ENCODE measurements at places on chromosomes 2 and 18. TPM values are rescaled to one million over a fixed set of nuclear protein-coding genes. Genes with fewer than 3 reads are reported as not detected.

- no peak for DNase-seq
Measured at GRCh38 chr2:144275340-144275739, 244.6 kb downstream of the ZEB2 start.

DNA sequence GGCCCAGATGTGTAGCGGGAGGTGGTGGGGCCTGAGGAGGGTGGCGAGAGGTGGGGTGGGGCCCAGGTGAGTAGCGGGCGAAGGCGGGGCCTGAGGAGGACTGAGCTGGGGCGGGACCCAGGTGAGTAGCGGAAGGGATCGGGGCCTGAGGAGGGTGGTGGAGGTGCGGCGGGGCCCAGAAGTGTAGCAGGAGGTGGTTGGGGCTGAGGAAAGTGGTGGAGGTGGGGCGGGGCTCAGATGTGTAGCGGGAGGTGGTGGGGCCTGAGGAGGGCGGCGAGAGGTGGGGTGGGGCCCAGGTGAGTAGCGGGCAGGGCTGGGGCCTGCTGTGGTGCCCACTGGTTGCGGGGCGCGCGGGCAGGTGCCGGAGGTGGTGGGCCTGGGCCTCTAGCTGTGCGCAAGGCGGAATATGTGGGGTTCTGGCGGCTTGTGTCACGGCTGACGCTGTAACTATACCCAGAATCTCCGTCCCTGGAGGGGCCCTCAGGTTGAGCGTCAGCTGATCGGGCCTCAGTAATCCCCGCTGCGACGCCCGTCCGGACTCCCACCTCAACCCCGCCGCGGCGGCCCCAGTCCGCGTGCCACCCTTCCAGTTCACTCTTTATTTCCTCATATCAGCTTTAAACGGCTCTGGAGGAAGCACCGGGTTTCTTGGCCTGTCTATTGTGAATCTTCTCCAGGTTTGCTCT, 866 bp upstream of the SF3B6 start:
- DNase-seq: peak; percentile 15

DNA sequence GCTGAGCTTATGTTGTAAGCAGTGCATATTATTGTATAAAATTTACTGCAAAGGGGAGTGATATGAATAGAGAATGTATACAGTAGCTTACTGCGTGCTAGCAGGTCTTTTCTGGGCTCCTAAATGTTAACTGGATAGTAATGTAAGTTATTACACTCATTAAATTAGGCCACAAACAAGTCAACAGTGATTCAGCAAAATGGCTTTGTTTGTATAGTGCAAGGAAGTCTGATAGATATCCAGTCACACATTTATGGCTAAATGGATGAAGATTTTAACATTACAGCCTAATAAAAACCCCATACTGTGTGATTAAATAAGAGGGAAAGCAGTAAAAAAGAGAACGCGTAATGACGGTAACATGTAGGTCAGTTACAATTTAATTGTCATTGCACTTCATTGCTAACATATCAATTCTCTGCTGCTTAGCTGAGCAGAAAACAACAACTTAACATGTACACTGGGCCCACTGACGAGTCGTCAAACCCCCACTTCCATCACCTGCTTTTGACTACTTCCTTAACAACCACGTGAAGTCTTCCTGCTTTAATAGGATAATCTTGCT, 665.0 kb upstream of the FANCL start:
- DNase-seq: no peak

DNA sequence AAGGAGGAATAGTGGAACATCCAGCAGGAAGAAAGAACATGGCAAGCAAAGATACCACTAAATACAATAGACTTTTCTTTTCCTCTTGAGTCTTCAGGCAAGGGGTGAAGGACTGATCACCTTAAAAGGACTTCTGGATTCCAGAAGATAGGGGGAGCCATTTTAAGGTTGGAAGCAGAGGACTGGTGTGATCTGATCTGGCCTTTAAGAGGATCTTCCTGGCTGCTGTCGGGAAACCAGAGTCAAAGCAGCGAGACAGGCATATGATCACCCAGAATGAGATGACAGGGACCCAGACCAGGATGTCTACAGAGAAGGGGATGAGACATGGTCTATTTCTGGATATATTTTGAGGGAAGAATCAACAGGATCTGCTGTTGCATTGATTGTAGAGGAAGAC, 558.0 kb downstream of the STK39 start:
- DNase-seq: no peak

- DNase-seq: no peak
Measured at GRCh38 chr2:74871414-74871813, 37.5 kb downstream of the HK2 start.

GRCh38 chr18:11981543-11982366, 448 bp downstream of the IMPA2 start:
- DNase-seq: peak; percentile 14

GRCh38 chr2:30661173-30662107, 145.8 kb downstream of the CAPN13 start:
- DNase-seq: peak; percentile 38

The VWC2L gene
- not detected for total RNA-seq

The PID1 gene
- total RNA-seq: 13.0 TPM

The LYG1 gene
- total RNA-seq: 0.09 TPM

The TLX2 gene
- not detected for total RNA-seq

The RAB17 gene
- total RNA-seq: 0.54 TPM

The RESP18 gene
- total RNA-seq: not detected
